Small intestine (tissue), 16 donors: ENCODE measurements at places on chromosomes 4 and X. TPM values are rescaled to one million over a fixed set of nuclear protein-coding genes. Genes with fewer than 3 reads are reported as not detected.

- no peaks in the 10 kb centered on the region for H3K4me1 ChIP-seq
- no peaks in the 10 kb centered on the region for H3K27me3 ChIP-seq
- no peak overlapping the region for H3K4me3 ChIP-seq
- H3K27ac ChIP-seq, result no peak overlapping the region
Observed at GRCh38 chr4:8558080-8558960, 21.9 kb upstream of the GPR78 start.

DNA sequence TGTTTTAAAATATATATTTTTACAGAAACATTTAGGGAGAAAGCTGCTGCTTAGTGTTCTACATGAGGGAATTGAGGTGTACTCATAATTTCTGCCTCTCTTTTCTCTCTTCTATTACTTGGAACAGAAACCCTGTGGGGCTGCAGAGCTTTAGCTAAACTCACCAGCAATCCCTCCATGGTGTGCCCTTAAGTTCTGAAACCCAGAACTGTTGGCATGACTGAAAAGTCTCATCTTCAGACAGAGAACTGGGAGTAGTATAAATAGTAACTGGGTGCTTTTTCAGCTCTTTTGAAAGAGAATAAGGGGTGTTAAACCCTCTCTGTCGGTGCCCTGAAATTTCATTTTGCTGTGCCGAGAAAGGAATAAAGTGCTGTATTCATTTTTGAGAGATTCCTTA lies 294.9 kb upstream of the BOD1L1 start:
- no peak overlapping the region for H3K27ac ChIP-seq
- H3K27me3 ChIP-seq, result no peaks in the 10 kb centered on the region
- H3K36me3 ChIP-seq, result no peaks in the 10 kb centered on the region
- no peak overlapping the region for H3K4me3 ChIP-seq
- no peaks in the 10 kb centered on the region for H3K4me1 ChIP-seq

DNA sequence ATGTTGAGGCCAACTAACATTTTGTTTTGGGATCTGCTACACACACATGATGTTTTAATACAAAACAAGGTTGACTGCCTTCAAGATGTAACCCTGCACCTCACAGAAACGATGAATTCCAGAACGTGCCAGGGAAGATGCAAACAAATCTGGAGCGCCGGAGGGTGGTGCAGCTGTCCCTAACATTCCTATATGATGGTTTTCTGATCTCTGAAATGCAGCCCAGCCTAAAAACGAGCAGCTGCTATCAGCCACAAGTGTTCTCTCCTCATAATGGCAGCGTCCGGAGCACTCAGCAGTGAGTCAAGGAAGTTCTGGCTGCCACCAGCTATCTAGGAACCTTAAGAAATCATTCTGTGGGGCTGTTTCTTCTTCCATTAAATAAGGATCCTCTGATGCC lies 333.4 kb downstream of the NR3C2 start:
- DNase-seq, result no peak
- no peak overlapping the region for H3K27ac ChIP-seq
- no peaks in the 10 kb centered on the region for H3K4me1 ChIP-seq
- peaks cover 15% of the 10 kb centered on the region for H3K36me3 ChIP-seq
- H3K27me3 ChIP-seq, result no peaks in the 10 kb centered on the region

DNA sequence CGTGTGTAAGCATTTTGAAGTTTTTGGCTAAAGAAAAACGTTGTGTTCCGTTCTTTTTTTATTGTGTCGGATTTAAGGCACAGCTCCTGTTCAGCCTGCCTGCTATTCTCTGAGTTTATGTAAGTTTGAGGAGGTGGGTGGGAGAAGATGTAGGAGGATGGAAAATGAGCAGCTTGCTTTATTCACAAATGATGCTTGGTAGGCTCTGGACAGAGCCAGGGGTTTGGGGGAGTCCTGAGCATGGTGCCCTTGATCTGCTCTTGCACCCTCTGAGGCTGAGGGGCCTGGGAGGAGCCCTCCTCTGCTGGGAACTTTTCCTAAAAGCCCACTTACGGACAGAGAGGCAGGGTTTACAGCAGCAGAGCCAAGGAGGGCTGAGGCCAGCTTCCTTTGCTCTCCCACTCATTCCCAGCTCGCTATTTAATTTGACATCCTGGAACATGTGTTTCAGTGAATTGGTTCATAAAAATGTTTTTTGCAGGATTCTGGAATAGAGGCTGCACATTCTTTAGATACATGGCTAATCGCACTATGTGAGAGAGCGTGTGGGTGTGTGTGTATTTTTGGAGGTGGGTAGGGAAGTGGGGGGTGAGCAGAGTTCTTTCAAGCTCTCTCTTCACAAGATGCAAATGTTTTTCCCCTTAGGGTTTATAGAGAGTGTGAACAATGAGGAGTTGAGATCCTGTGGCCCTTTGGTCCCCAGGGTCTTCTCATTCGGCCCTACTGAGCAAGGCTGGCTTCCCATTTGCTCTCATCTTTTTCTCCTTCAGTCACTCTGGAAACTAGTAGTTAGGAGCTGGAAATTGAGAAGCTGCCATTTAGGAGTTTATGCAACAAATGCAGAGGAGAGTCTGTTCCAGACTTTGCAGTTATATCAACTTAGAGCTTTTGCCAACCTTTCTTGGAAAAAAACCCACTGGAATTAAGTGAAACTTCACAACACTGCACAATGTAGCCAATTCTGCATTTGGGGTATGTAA lies 32.1 kb downstream of the TMEM131L start:
- H3K4me1 ChIP-seq, result peaks cover 6% of the 10 kb centered on the region
- no peaks in the 10 kb centered on the region for H3K27me3 ChIP-seq
- H3K4me3 ChIP-seq, result no peak overlapping the region
- peak overlapping the region; percentile 55 for H3K27ac ChIP-seq
- no peak for DNase-seq
- no peaks in the 10 kb centered on the region for H3K36me3 ChIP-seq

Gene NHS
- polyA plus RNA-seq, result 1.3 TPM

DNA sequence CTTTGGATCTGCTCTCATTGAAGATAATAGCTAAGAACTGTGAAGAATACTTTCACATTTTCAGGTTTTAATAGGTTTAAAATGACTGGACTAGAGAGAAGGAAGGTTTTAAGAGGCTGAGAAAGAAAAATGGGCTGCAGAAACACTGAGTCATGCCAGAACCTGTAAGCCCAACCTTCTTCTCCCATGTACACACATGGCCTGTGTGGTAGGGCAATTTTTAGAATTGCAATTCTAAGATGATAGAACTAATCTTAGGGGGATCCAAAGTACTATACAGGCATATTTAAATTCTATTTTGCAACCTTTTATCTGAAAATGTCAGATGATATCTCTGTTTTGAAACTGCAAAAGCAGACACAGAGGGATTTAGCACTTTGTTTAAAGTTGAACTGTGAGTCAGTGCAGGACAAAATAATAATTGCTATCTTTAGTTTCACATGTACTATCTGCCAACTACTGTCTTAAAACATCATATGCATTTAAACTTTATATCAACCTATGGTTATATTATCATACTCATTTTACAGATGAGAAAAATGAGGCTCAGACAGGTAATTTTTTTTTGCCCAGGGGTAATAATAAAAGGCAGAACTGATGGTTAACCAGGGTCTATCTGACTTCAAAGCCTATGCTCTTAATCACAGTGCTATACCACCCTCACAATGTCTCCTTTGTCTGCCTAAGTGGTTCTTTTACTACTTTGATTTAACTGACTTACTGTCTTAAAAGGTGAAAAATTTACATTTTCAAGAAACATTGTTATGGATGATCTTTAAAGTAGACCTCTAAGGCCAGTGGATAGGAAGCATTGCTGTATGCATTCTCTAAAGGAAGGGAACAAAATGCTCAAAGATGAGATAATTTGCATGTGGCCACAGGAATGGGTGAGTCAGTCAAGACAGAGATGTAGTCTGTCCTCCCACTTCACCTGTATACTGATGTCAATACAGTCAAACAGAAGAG lies 4.3 kb downstream of the TMPRSS11E start:
- H3K36me3 ChIP-seq, result no peaks in the 10 kb centered on the region
- H3K4me3 ChIP-seq, result no peak overlapping the region
- DNase-seq, result no peak
- no peaks in the 10 kb centered on the region for H3K27me3 ChIP-seq
- no peaks in the 10 kb centered on the region for H3K4me1 ChIP-seq

GRCh38 chr4:183503497-183504063 lies 1.3 kb upstream of the ING2 start:
- H3K36me3 ChIP-seq, result no peaks in the 10 kb centered on the region
- no peaks in the 10 kb centered on the region for H3K27me3 ChIP-seq
- no peak for DNase-seq
- peak overlapping the region; percentile 95 for H3K27ac ChIP-seq
- H3K4me3 ChIP-seq, result peak overlapping the region; percentile 62
- no peaks in the 10 kb centered on the region for H3K4me1 ChIP-seq

DNA sequence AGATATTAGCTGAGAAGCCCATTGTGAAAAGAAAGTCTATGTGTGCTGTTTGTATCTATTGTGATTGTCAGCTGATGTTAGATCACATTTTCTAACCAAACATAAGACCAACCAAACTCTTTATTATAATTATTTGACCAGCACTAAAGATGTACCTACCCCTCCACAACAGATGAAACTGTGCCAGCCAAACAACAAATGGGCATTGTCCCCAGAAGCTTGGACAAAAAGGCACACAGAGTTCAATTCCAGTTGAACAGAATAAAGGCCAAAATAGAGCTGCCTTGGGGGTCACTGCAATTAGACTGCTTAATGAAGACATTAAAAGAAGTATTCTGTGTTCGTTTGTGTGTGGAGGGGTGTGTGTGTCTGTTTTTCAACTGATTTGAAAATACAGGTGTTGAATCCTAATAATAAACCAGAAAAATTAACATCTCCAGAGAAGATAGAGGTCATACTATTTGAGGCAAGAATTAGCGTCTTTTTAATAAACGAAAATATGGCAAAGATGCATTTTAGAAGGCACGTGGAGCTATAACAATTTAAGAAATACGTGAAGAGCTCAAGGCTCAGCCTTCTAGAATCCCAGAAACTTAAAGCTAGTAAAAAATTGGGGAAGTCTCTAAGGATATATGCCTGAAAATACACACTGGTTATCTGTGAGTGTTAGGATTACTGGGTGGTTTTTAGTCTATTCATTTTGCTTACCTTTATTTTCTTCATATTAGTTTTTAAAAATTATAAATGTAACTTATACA lies 2.2 kb downstream of the SPP1 start:
- H3K4me3 ChIP-seq, result no peak overlapping the region
- H3K27ac ChIP-seq, result no peak overlapping the region
- no peaks in the 10 kb centered on the region for H3K4me1 ChIP-seq
- H3K36me3 ChIP-seq, result no peaks in the 10 kb centered on the region

Gene FGB
- polyA plus RNA-seq, result not detected

DNA sequence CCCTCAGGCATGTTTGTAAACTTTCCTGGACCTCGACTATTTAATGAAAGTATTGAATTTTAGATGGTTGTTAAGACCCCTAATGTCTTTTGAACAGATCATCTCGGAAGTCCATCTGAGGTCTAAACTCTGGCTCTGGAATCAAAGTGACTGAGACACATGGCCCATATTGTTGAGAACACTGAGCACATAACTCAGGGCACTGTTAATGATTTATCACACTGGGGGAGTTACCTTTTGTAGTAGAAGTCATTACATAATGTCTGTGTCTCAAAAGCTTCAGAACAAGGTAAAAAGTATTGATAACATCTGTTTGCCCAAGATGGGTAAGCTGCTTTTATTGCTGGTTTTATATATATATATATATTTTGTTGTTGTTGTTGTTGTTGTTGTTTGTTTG lies 103.4 kb upstream of the HS3ST1 start:
- peak; percentile 80 for DNase-seq
- no peak overlapping the region for H3K27ac ChIP-seq
- no peaks in the 10 kb centered on the region for H3K27me3 ChIP-seq
